ENCODE measurements at places on chromosomes 12 and 14.
A peak's percentile ranks its signal among the peaks of the same experiment; 100 is the strongest.

GRCh38 chr14:55201219-55202101 lies 10.1 kb upstream of the DLGAP5 start:
- DNase-seq, result no peak
- H3K4me3 ChIP-seq, result no peak overlapping the region
- no peak overlapping the region for H3K27ac ChIP-seq
- no peaks in the 10 kb centered on the region for H3K27me3 ChIP-seq
- no peaks in the 10 kb centered on the region for H3K36me3 ChIP-seq

DNA sequence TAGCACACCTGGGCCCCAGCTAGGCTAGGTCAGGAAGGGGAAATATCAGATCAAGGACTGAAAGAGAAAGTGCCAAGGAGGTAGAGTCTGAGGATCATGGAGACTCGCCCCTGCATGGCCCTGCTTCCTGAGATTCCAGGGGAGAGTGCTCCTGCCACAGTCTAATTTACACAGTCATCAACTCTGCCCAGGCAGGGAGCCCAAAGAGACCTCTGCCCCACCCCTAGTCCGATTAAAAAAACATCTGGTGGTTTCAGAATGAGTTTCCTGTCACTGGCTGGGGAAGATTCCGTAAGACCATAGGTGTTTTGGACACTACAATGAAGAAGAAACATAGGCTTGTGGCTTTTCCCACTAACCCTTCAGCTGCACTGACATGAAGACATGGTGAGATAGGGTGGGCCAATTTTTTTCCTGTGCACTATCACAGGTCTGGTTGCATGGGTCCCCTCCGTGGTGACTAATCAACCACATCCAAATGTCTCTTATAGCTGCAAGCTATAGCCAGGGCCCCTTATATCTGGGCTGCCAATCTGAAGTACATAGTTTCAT lies 31.5 kb upstream of the GZMB start:
- DNase-seq, result no peak
- H3K27ac ChIP-seq, result no peak overlapping the region
- no peaks in the 10 kb centered on the region for H3K36me3 ChIP-seq
- no peak overlapping the region for H3K4me3 ChIP-seq
- no peaks in the 10 kb centered on the region for H3K27me3 ChIP-seq
- peaks cover 16% of the 10 kb centered on the region for H3K4me1 ChIP-seq

- DNase-seq, result no peak
- no peaks in the 10 kb centered on the region for H3K36me3 ChIP-seq
- no peak overlapping the region for H3K4me3 ChIP-seq
- H3K4me1 ChIP-seq, result no peaks in the 10 kb centered on the region
- no peaks in the 10 kb centered on the region for H3K27me3 ChIP-seq
Measured at GRCh38 chr12:116642683-116643082, 83.5 kb downstream of the MAP1LC3B2 start.

GRCh38 chr14:57161583-57162234 lies 107.0 kb downstream of the EXOC5 start:
- no peaks in the 10 kb centered on the region for H3K4me1 ChIP-seq
- H3K4me3 ChIP-seq, result no peak overlapping the region
- H3K36me3 ChIP-seq, result no peaks in the 10 kb centered on the region
- H3K27ac ChIP-seq, result no peak overlapping the region
- H3K27me3 ChIP-seq, result no peaks in the 10 kb centered on the region

GRCh38 chr12:53686436-53686835 lies 10.6 kb upstream of the ATP5MC2 start:
- H3K4me3 ChIP-seq, result no peak overlapping the region
- DNase-seq, result no peak
- no peaks in the 10 kb centered on the region for H3K27me3 ChIP-seq
- H3K27ac ChIP-seq, result no peak overlapping the region

DNA sequence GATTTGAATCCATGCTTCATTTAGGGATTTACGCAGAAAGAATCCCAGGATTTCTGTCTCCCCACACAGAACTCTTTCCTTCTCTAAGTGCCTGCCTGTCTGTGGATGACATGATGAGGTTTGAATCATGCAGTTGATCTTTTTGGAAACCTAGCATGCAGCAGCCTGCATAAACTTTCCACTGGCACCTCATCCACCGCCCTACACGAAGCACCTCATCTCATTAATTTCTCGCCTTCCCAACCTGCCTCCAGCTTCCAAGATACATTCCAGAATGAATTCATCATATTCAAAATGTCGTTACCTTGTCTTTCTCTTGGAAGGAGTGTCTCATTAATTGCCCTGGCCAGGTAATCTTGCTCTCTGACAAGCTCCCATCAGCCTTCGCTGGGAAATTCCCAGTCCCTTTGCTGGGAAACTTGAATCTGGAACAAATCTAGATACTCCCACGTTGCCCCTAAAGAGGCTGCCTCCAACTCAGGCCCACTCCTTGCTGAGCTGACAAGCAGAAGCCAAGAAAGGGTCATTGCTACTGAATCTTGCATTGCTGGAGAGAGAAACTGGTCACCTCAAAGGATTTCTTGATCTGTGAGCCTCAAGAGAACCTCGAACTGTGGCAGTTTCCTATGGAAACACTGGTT lies 48.2 kb downstream of the SERPINA3 start:
- H3K36me3 ChIP-seq, result no peaks in the 10 kb centered on the region
- H3K27me3 ChIP-seq, result no peaks in the 10 kb centered on the region
- no peaks in the 10 kb centered on the region for H3K4me1 ChIP-seq
- no peak for DNase-seq
- no peak overlapping the region for H3K27ac ChIP-seq

GRCh38 chr12:5034603-5035002 lies 9.1 kb upstream of the KCNA5 start:
- no peak for DNase-seq
- H3K27ac ChIP-seq, result no peak overlapping the region
- peaks cover 3% of the 10 kb centered on the region for H3K27me3 ChIP-seq
- H3K36me3 ChIP-seq, result no peaks in the 10 kb centered on the region
- no peak overlapping the region for H3K4me3 ChIP-seq

DNA sequence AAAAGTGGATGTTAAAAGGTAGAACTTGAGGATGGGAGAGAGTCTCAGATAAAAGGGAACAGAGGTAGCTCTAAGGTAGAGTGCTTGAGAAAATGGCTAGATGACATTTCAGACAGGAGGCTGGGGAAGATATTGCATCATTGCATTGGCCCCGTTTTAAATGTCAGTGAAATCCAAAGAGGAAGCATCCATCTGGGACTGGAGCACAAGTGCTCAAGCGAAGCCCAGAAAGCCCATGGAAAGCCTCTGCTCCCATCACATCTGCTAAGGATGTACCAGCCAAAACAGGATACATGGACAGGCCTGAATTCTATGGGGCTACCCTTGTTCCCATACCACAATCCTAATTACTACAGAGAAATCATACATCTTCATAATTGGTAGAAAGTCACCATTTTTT lies 581.5 kb upstream of the TMEM132C start:
- no peaks in the 10 kb centered on the region for H3K36me3 ChIP-seq
- no peak overlapping the region for H3K27ac ChIP-seq
- H3K4me3 ChIP-seq, result no peak overlapping the region
- H3K4me1 ChIP-seq, result no peaks in the 10 kb centered on the region
- no peaks in the 10 kb centered on the region for H3K27me3 ChIP-seq
- no peak for DNase-seq

DNA sequence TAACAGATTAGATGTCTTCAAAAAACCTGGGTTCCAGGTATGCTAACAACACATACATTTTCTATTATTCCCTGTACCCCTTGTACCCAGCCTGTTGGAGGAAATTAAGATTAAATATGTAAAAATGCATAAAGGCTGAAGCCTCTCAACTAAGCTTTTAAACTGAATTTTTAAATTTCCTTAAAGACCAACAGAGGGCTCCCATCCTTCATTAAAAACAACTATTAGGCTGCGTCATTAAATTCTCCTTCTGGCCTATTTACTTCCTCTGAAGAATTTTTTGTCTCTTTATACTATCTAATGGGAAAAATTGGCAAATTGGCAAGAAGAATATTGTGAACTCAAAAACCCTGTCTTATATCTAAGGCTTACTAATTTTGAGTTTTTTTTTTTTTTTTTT lies 21.8 kb downstream of the SENP1 start:
- H3K4me3 ChIP-seq, result no peak overlapping the region
- H3K27ac ChIP-seq, result no peak overlapping the region
- no peak for DNase-seq
- peaks cover 31% of the 10 kb centered on the region for H3K36me3 ChIP-seq

DNA sequence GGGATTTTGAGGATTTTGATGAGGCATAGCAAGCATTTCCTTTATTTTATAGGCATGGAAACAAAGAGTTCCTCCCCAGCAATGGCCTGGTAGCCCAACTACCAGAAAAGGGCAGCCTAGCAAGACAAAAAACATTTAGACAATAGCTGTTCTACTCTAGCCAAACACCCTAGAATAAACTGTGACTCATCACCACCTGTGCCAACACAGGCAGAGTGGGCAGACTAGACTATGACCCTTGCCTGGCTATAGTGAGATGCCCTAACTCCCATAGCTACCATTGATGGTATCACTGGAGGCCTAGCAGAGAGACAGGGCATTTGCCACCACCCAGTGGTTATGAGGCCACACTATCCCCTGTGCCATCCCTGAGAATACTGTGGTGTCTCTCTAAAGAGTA lies 15.5 kb upstream of the CCER1 start:
- no peak overlapping the region for H3K27ac ChIP-seq
- no peaks in the 10 kb centered on the region for H3K4me1 ChIP-seq
- no peaks in the 10 kb centered on the region for H3K36me3 ChIP-seq
- no peak overlapping the region for H3K4me3 ChIP-seq
- H3K27me3 ChIP-seq, result no peaks in the 10 kb centered on the region

GRCh38 chr12:50276068-50276467 lies 7.3 kb downstream of the LIMA1 start:
- H3K27me3 ChIP-seq, result no peaks in the 10 kb centered on the region
- H3K4me1 ChIP-seq, result no peaks in the 10 kb centered on the region
- H3K36me3 ChIP-seq, result no peaks in the 10 kb centered on the region
- DNase-seq, result no peak
- no peak overlapping the region for H3K27ac ChIP-seq

- no peaks in the 10 kb centered on the region for H3K27me3 ChIP-seq
- H3K27ac ChIP-seq, result no peak overlapping the region
- no peaks in the 10 kb centered on the region for H3K36me3 ChIP-seq
- H3K4me1 ChIP-seq, result peaks cover 55% of the 10 kb centered on the region
- no peak for DNase-seq
Measured at GRCh38 chr14:61712137-61712536, 16.8 kb downstream of the HIF1A start.

DNA sequence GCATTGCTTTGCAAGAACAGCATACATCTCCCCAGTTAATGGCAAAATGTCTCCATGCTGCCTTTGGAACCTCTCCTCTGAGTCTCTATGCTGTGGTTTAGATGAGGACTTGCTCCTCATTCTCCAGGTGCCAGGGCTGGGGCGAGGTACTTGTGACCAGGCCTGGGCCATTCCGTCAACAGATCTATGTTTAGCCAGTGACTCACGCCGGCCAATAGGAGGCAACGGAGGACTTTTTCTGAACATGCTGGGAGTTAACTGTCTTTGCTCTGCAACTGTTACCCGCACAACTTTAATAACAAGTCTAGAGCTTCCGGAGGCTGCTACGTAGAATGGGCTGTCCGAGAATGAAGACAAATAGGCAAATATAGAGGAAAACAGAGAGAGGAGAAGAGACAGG lies 214.2 kb downstream of the GLT1D1 start:
- H3K36me3 ChIP-seq, result no peaks in the 10 kb centered on the region
- H3K4me1 ChIP-seq, result no peaks in the 10 kb centered on the region
- H3K27ac ChIP-seq, result no peak overlapping the region
- H3K27me3 ChIP-seq, result no peaks in the 10 kb centered on the region

- H3K4me3 ChIP-seq, result no peak overlapping the region
- no peak overlapping the region for H3K27ac ChIP-seq
- DNase-seq, result no peak
- no peaks in the 10 kb centered on the region for H3K36me3 ChIP-seq
Measured at GRCh38 chr14:89807151-89807550, 147.4 kb downstream of the EFCAB11 start.

DNA sequence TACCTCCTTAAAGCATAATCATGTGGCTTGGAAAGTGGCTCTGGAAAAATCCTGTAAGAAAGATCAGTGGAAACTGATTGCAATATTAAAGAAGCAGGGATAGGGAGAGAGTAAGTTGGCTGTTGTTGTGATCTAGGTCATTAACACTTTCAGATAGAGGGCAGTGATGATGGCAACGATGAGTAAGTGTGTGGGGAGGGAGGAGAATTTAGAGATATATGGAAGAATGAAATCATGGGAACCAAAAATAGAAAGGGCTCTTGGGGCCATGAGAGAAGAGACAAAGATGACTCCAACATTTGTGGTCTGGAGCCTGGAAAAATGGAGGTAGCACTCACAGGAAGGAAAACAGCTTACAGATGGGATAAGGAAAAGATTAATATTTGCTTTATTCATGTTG lies 23.3 kb downstream of the SNRPF start:
- H3K27ac ChIP-seq, result no peak overlapping the region
- no peaks in the 10 kb centered on the region for H3K27me3 ChIP-seq
- no peaks in the 10 kb centered on the region for H3K4me1 ChIP-seq
- no peak overlapping the region for H3K4me3 ChIP-seq
- H3K36me3 ChIP-seq, result no peaks in the 10 kb centered on the region
- no peak for DNase-seq

DNA sequence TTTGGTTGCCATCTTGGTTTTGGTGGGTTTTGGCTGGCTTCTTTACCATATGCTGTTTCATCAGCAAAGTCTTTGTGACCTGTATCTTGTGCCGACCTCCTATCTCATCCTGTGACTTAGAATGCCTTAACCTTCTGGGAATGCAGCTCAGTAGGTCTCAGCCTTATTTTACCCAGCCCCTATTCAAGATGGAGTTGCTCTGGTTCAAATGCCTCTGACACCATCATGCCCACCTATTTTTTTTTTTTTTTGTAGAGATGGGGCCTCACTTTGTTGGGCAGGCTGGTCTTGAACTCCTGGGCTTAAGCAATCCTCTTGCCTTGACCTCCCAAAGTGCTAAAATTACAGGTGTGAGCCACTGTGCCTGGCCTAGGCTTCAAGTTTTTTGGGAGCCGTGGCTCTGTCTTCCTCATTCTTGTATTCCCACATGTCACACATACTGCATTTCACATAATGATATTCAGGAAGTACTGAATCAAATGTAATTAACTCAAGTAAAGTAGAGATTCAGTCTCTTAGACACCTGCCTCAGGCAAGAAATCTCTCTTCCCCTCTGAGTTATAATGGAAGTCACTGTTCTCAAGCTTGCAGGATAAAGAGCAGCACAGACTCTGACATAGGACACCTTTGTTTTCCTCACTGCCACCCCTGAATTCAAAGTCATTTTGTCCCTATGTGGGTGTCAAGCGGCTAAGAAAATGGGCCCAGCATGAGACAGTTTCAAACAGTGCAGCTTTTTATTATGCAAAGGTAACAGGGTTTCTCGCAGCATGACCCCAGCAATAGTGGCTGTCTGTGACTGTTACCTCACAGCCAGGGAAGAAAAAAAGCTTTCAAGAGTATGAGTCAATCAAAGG lies 159.0 kb downstream of the PTPN11 start:
- no peak overlapping the region for H3K27ac ChIP-seq
- no peak overlapping the region for H3K4me3 ChIP-seq
- no peaks in the 10 kb centered on the region for H3K4me1 ChIP-seq
- DNase-seq, result no peak

GRCh38 chr12:29148596-29148910 lies 525 bp upstream of the FAR2 start:
- H3K27me3 ChIP-seq, result no peaks in the 10 kb centered on the region
- no peak for DNase-seq
- H3K27ac ChIP-seq, result peak overlapping the region; percentile 63

GRCh38 chr14:75941030-75941429 lies 40.8 kb downstream of the TGFB3 start:
- H3K27me3 ChIP-seq, result no peaks in the 10 kb centered on the region
- no peak for DNase-seq
- H3K4me1 ChIP-seq, result no peaks in the 10 kb centered on the region
- no peaks in the 10 kb centered on the region for H3K36me3 ChIP-seq
